NCI-H187 (cell line): ENCODE measurements at places on chromosomes 5 and 9.

GRCh38 chr9:108991479-108991878 is 21.8 kb downstream of the CTNNAL1 start:
- DNase-seq, result no peak

DNA sequence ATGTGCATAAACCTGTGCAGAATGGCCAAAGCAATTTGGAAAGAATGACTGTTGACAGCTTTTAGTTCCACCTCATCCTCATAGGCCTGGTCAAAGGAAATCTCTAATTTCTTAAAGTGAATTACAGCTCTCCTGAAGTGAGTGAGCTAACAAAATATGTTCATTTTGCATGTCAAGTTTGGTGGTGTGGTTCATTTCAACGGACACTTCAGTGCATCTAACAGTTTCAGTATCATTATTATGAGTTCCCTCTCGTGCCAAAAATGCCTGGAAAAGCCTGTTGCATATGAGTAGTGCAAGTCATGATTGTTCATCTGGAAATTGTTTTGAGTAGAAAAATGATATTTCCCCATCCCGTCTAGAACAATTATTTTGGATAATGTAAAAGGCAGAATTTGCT is 53.2 kb upstream of the HMHB1 start:
- DNase-seq, result no peak

GRCh38 chr5:41856644-41857491 is 13.4 kb downstream of the OXCT1 start:
- peak; percentile 57 for DNase-seq

GRCh38 chr5:134995850-134996402 is 28.2 kb downstream of the CATSPER3 start:
- no peak for DNase-seq

DNA sequence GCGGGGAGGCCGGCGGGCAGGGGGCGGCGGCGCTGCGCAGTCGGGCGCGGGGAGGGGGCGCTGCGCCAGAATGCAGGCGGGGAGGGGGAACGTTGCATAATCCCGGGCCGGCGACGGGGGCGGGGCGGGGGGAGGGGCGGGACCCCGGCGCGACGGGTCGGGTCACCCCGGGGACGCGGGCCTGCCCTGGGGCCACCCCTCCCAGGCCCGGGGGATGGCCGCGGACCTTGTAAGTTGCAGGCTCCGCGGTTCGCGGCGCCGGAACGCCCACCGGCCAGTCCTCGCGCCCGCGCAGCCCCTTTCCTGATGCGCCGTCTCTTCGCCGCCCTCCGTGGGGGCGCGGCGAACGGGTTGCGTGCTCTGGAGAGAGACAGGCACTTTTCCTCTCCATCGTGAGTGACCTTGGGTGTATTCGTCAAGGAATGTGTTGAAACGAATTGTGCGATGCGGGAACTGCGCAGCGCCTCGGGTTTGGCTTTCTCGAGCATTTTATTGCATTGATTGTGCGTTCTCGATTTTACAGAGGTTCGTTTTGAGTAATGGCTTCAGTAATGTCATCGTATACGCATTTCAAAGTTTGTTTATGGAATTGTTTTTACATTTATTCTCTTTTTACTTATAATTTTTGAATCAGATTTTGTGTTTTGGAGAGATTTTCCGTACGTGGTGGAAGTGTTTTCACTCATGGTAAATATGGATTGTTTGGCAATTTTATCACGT is 802 bp downstream of the SPIN1 start:
- no peak for DNase-seq

DNA sequence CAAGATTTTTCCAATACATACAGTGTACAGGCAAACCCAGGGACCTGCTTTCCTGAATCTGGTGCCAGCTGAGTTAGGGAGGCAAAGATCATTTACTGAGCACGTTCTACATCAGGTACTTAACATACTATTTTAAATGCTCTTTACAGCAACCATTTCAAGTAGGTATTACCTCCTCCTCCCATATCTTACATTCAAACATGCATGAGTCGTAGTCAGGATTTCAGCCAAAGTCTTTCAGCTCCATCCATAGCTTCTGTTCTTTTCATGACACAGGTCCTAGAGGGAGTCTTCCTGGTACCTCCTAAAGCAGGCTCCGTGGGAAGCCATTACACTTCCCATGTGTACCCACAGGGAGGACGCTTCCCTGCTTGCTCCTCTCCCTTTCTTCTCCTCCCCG is 11.7 kb downstream of the KCNV2 start:
- DNase-seq, result no peak

DNA sequence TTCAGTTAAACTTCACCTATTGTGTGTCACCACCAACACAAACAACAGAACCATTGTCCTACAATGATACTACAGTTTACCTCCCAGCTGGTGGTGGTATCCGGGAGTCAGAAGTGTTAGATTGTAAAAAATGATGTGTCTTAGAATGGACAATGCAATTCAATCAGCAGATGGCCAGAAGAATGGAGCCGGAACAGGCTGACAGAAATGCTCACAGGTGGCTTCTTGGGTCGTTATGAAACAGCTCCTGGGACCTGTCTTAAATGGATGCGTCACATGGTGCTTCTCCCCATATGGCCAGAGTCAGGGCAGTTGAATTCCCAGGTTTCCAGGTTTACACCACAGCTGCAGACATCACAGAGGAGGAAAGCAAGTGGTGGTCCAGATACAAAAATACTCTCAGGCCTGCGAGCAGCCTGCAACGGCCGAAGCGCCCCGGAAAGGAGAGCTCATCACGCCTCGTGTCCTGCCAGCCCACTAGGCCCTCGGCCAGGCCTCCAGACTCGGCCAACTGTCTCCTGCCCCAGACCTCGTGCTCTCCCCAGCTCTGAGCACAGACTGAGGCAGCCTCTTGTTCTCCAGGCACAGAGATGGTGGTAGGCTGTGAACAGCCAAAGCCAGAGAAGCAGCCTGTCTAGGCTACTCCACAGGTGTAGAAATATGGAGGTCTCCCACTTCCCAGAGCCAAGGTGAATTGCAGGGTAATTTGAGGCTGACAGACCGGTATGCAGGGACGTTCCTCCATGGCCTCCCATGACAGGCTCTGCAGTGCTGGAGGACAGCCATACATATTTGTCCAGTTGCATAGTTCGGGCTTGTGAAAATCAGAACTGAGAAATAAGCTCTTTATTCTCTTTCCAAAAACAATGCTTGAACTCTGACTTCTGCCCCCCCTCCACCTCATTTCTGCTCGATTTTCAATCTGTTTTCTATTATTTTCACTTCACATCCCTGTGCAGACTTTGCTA is 98.5 kb upstream of the SPATA31C2 start:
- no peak for DNase-seq

DNA sequence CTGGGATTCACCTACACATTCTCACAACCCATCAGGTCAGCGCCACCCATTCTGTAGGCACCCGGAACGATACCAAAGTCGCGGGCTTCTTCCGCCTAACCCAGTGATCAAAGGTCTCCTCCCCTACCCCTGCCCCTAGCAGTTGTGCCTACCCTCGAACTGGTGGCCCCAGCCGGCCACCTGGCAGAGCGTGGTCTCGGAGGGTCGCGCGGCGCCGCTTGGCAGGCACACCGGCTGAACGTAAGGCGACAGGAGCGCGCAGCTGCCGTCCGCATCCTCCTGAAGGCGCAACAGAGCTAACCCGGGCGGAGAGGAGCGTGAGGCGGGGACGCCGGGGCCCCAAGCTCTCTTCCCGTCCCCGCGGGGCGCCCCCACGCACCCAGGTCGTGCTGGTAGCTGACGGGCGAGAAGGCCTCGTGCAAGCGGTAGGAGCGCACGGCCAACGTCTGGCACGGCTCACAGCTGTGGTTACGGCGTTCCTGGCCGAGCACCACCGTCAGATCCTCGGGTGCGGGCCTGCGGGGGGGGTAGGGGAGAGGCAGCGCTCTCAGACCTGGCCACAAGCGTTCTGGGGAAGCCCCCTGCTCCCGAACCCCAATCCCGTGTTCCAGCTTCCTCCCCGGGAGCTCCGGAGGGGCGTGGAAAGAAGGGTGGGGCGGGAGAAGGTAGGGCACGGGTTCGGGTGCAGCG is 2.8 kb upstream of the PFN3 start:
- DNase-seq, result no peak

DNA sequence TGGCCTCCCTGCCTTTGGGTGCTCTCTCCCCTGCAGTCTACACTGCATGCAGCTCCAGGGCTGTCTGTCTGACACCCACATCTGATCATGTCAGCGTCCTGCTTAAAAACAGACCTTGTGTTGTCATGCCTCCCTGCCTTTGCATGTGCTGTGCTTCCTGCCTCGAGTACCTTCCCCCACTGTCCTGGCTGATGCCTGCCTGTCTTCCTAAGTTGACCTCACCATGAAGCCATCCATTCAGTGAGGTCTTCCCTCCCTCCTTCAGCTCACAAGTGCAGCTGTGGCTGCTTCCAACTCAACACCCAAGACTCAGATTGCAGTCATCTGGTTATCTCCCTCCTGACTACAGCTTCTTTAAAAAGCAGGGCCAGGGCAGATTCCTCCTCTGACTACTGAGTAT is 5.5 kb downstream of the ANGPTL2 start:
- no peak for DNase-seq

GRCh38 chr5:168320805-168321204 is 29.4 kb downstream of the WWC1 start:
- no peak for DNase-seq

DNA sequence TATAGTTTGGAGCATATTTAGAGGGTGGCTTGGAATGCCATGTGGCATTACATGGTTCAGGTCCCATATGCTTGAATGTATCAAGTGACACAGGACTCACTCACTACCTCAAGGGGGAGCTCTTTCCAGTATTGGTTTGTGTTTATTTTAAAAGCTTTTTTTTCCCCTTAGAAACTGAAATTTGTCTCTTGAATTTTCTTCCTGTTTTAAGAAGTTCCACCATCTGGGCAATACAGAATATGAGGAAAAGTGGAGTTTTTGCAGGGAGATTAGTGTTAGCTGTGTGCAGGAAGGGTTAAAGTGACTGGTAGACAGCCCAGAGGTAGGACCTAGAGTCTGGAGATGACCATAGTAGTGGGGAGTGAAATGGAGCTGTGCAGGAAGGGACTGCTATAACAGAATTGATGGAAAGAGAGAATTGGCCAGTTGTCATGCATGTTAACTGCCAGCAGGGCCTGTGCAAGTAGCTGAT is 36.6 kb downstream of the CTNNA1 start:
- no peak for DNase-seq

- DNase-seq, result no peak
These were observed 236.2 kb upstream of the RASEF start for GRCh38 chr9:83299094-83299493.

DNA sequence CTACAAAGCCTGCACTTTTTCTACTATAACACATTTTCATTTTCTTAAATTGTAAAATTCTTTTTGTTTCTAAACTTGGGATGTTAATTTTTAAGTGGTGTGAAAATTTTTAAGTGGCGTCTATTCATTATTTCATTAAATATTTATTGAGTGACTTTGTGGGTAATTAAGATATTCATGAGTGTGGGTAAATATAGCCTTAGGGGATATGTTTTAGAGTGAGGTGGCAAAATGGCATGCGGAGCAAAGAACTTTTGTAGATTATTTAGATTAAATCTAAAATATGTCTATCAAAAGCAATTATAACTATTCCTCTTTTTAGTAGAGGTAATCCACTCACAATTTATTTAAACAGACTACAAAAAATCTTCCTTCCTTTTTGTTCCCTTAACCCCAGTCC is 188.4 kb downstream of the PCSK1 start:
- no peak for DNase-seq

DNA sequence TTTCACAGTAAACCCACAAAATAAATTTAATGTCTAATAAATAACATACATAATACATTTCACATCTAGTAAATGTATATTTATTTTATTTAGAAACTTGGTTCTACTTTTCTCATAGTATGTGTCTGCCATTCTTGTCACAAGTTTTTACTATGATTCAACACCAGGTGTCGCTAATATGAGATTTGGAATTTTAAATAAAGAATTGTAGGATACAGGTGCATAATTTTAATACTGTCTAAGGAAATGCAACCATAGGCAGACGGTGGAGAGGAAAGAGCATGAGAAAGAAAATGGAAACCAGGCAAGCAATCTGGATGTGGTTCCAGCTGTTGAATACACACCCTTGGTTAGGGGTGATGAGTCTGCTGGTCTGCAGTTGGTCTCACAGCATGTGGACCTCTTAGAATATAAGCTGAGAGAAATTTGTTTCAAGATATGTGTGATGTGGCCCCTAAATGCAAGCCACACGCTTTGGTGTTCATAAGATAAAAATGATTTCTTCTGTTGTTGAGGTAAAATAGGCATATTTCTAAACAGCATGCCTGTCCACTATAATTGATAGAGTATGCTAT is 114.7 kb upstream of the TXNDC8 start:
- no peak for DNase-seq

DNA sequence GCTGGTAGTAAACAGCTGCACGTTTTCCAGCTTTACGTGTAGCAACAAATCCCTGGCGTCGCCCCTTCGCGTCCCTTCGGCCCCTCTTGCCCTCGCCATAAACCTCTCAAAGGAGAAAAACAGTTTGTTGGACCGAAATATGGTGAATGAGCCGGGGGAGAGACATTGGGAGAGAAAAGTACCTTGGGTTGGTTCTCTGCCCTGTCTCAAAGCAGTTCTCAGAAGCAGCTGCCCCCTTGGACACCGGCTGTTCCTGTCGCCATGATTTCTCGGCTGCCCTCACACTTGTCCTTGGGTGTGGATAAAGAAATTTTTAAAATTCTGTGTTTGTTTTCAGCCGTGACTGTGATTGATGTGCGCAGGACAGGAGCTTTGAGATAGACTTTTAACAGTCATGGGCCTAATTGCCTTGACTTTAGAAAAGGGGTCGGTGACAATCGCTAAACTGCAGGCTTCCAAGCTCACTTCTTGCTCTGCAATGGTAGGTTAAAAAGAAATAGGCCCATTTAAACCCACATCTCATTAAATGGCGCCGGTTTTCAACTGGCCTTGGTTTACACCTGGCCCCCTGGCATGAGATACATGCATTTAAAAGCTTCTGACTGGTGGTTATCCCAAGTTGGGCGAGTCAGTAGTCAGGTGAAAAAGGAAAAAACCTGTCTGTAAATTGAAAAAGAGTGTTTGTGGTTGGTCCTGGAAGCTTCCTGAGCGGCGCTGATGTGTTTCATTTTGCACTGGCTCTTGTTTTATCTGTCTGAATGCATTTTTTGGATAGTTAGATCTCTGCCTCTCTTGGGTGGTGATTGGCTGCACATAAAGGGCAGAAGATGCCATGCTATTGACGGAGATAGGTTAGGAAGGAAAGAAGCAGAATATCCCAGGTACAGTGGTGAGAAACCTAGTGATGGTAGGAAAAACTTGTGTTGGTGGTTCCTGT is 983 bp downstream of the RCL1 start:
- no peak for DNase-seq

GRCh38 chr5:172234031-172234430 is 40.1 kb downstream of the EFCAB9 start:
- no peak for DNase-seq
